ENCODE measurements at places on chromosomes 6 and 20.

DNA sequence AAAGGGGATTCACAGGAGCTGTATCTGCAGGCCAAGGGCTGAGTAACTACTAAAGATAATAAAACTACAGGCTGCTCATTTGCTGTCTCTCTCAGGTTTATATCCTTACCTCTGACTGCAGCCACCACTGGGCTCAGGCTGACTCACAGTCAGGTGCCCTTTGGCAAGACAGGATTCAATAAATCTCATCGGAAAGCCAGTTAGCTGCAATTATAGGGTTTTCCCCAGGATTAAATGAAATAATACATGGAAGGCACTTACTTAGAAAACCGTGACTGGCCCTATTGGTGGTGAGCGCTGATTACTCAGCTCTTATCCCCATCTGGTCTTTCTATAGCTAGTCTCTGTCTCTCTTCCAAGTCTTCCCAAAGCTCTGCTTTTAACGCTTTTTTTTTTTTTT is 26.4 kb downstream of the RMND1 start:
- no peak for DNase-seq

GRCh38 chr6:89731924-89732567 is 87.5 kb downstream of the MDN1 start:
- DNase-seq: no peak

DNA sequence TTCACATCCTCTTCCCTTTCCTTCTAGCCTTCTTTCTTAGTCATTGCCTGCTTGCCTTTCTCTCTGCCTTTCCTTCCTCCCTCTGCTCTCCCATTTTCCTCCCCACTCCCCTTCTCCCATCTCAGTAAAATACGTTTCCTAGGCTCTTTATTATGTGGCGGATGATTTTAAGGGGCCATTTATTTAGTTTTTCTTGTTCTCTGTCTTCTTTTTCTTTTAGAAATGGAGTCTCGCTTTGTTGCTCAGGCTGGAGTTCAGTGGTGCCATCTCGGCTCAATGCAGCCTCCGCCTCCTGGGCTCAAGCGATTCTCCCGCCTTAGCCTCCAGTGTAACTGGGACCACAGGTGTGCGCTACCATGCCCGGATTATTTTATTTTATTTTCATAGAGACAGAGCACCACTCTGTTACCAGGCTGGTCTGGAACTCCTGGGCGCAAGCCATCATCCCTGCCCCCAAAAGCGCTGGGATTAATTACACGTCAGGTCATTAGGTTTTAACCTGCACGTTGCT is 1.5 kb downstream of the MTHFD1L start:
- no peak for DNase-seq

DNA sequence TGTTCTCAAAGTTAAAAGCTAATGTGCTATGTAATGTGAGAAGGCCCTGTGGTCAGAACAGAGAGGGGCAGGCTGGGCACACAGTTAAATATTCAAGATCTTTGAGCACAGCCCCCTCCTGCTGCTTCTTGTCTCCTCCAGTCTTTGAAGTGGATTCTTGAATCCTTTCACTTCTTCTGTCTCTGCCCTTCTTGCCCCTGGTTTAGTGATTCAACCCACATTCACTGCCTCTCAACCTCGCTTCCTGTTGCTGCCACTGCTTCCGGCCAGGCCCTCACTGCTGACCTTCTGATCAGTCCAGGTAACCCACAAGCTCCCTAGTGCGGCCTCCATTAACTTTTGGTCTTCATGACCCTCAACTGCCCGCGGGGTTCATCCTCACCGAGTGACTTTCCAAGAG is 417.3 kb upstream of the NOX3 start:
- DNase-seq: no peak

GRCh38 chr6:13180538-13180937 is 147.8 kb downstream of the TBC1D7 start:
- DNase-seq: no peak

DNA sequence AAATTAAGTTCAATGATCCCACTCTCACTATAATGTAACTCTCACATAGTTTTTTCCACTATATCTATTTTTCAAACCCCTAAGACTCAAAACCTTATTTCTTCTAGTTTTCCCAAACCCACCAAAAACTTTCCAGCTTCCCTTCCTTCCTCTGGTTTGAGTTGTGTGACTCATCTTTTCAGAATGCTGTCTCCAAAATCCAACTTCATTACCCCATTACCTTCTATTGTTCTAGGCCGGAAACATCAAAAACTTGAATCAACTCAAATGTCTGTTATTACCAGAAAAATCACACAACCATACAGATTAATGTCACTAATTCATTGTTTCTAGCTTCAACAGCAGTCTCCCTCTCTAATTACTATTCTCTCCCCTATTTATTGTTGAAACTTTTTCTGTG is 1090.3 kb downstream of the HACE1 start:
- DNase-seq: no peak

DNA sequence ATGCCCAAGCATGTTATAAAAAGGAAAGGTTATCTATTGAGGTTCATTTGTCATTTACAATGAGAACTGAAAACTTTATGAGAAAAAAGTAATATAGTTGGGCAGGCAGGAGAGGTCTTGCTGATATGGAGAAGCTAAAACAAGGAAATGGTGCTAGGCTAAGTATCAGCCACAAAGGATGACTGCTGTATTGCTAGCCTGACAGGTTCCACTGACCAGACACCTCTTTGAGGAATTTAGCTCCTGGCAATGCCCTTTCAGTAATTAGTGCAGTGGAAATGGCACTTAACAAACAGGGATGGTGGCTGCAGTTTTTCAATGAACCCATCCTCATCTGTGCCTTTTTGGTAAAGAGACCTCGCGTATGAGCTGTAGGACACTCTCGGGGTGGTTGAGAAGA is 284.4 kb downstream of the ZFAND3 start:
- DNase-seq: no peak

- DNase-seq: no peak
Measured at GRCh38 chr6:56951049-56951831, 3.7 kb upstream of the BEND6 start.

DNA sequence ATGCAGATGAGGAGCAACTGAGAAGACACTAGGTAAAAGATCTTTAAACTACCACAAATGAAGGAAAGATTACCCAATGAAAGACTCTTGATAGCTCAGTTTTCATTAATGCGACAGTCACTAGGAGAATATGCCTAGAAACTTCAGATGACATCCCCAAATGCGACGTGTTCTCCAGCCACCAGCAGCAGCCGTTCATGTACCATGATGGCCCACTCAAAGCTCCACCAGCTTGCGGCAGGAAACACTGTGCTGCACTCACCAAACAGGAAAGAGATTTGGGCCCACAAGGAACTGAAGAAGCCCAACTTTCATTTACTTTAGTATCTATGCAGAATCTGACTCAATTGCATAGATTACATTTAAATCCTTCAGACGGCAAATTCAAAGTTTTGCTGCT is 7.5 kb downstream of the DIDO1 start:
- no peak for DNase-seq

GRCh38 chr20:39036011-39036410 is 73.9 kb downstream of the DHX35 start:
- no peak for DNase-seq

DNA sequence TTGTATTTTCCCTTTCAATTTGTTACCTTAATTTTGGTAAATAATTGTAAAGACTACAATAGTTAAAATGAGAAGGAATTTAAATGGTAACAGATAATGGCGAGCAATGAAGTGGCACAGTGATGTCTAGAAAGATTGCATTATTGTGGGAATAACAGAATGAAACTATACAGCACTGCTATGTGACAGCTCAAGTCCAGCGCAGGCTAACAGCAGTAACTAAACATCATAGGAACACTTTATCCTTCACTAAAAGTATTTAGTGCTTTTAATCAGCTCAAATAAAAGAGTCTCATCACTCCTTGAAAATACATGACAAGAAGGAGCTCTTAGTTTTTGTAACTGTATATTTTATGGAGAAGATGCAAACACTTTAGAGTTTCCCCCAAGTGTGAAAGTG is 190.8 kb downstream of the TENT5A start:
- DNase-seq: no peak

- no peak for DNase-seq
Measured at GRCh38 chr20:48321271-48321670, 506.5 kb downstream of the PREX1 start.

GRCh38 chr6:19415605-19416326 is 421.4 kb upstream of the ID4 start:
- no peak for DNase-seq

DNA sequence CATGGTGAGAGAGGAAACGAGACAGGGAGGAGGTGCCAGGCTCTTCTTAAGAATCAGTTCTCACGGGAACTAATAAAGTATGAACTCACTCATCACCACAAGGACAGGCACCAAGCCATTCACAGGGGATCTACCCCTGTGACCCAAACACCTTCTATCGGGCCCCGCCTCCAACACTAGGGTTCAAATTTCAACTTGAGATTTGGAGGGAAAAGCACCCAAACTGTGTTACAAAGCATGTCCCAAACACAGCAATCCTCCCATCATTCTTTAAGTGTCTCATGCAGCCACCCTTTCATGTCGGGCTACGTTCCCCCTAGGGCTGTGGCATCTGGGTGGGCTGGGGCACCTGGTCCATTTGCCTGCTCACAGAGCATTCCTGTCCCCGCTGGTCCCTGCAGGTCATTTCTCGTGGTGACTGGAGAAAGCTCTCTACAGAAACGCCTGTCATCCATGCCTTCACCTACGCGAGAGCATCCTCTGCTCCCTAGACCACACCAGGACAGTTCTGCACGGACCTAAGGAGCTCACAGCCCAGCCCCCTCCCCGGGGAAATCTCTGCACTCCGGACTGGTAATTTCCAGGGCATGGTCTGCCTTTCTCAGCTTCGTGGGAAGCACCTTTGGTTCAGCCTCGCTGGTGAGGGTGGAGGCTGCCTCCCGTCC is 79.6 kb downstream of the TTLL2 start:
- DNase-seq: no peak

DNA sequence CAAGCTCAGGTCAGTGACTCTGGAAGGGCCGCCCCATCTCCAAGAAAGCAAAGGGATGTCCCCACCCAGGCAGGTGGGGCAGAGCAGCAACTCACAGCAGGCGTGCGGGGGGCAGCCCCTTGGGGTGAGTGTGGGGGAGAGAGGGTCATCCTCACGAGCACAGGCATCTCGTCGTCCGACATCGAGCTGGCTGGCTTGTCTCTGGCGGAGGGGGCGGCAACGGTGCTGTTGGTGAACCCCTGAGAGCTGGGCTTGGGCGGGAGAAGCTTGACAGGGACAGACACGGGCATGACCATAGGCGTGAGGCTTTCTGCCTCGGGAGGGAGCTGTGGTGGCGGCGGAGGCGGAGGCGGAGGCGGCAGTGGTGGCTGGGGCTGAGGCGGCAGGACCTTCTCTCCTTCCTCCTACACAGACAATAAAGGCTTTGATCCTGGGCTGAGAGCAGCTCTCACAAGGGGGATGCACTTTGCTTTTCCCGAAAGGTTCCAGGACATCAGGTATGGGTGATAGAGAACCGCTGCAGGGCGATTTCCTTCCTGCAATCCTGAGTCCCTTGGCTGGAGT is 45.6 kb upstream of the MRPS10 start:
- DNase-seq: no peak

DNA sequence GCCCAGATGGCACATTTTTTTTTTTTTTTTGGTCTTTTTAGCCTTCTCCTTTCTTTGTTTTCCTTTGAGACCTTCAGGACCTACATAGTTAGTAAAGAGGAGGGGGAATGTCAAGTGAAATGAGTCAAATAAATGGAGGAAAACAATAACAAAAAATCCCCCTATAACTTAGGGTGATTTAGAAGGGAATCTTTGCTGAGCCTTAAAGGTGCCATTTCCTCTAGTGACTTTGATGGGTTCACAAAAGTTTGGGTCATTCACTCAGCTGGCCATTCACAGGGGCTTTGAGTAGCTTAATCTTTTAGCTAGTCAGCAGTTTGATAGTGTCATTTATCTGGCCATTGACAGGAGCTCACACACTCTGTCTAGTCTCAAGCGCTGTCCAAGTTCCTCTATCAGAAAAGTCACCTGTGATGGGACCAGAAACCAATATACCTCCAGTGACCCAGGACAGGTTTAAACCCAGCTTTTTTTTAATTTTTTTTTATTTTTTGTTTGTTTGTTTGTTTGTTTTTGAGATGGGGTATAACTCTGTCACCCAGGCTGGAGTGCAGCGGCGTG is 275.1 kb upstream of the PRDM1 start:
- no peak for DNase-seq

DNA sequence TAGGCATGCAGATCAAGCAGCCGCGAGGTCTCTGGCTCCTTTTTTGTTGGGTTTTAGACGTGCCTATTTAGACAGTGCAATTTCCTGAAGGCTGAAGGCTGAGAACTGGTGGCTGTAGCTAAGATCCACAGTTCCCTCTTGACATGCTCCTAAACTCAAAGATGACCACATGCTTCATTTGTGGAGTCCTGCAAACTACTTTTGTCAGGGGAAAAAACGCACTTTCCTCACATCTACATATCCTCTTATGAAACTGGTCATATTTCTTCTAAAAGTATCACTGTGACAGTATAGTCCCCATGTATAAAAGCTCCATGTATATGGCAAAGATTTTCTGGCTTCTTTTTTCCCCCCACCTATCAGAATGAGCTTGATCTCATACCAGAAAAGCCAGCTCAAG is 30.7 kb downstream of the LYRM4 start:
- no peak for DNase-seq

GRCh38 chr6:123062670-123063069 is 66.6 kb downstream of the CLVS2 start:
- DNase-seq: no peak

- DNase-seq: no peak
Measured at GRCh38 chr6:132023490-132023889, 72.3 kb upstream of the CCN2 start.

DNA sequence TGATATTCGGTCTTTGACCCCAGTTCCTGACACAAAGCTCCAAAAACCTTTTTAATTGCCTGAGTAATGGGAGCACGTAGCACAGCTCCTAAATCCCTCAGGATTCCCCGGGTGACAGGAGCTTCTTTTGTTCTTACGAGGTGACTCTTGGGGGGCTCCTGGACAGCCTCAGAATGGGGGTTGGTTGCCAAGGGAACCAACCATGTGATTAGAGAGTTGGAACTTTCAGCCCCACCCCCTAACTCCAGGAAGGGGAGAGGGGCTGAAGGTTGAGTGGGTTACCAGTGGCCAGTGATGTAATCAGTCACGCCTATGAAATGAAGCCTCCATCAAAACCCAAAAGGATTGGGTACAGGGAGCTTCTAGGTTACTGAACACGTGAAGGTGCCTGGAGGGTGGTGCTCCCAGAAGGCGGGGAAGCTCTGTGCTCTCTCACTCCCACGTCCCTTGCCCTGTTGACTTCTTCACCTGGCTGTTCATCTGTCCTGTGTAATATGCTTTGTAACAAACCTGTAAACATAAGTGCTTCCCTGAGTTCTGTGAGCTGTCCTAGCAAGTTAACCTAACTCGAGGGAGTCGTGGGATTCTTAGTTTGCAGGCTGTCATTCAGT is 89.5 kb downstream of the CHMP4B start:
- no peak for DNase-seq
